ENCODE measurements at places on chromosomes 5 and 9.

DNA sequence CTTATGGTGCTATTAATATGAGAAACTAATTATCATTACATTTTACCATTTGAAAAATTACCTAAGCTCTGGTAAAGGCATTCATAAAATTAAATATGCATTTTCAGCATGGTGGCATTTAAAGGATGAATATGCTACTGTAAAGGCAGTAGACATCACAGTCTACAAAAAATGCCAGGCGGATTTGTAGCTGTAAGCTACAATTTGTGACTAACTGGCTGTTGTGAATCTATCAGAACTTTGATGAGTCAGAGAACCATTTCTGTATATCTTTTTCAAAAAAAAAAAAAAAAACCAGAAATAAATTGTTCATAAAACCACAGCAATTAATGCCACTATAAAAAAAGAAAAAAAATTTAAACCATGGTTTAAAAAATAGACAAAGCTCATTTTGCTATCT lies 186.3 kb downstream of the NFIB start:
- DNase-seq, result no peak

DNA sequence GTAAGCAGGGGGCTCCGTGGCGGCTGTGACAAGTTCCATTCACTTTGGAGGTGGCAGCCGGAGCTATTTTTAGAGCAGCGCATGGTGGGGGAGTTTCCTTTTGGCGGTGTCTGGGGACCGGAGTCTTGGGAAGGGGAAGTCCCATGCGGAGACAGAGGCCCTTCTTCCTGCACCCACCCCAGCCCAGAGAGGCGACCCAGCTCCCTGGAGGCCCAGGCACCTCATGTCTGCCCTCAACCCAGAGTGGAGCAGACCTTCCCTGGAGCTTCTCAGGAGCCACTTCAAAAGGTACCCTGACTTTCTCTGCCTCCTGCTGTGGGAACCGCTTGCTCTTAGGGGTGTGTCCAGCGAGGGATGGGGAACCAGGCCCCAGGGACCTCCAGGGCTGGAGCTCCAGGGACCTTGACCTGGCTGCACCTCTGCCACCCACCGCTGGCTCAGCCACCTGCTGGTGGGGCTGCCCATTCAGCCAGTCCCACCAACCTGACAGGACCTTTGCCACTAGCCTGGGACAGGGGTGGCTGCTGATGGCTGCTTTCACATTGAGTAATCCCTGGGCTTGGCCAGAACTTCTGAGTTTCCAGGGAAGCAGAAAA lies 34.1 kb downstream of the NEK6 start:
- no peak for DNase-seq

GRCh38 chr9:106885451-106885850 lies 22.5 kb downstream of the ZNF462 start:
- no peak for DNase-seq

DNA sequence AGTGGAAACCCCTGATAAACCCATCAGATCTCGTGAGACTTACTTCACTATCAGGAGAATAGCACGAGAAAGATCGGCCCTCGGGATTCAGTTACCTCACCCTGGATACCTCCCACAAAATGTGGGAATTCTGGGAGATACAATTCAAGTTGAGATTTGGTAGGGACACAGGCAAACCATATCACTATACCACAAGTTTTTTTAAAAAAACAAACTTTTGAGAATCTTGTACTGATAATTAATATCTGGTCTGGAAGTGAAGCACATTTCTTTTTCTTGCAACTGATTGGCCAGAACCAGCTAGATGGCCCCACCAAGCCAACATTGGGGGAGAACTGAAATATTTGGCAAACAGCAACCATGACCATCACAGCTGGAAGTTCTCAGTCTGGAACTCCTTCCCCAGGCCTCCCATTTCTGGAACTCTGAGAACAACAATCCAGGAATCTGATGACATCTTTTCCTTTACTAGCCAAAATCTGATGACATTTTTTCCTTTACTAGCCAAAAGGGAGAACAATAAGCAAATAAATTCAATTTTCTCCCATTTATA lies 51.8 kb upstream of the CDKN2B start:
- no peak for DNase-seq

DNA sequence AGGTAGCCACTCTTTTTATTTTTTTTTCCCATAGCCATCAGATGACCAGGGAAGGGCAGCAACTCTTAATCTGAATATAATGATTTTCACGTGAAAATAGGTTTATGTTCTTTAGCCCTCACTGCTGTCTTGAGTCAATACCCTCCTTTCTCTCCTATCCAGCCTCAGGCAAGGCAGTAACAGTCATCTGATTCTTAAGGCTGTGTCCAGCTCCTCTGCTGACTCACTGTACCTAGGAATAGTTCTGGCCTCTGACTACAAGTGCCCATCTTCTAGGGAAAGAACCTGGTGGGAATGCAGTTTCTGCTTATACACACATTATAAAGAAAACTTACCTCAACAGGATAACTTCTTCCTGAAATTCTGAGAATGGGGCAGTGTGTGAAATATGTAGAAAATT lies 30.7 kb downstream of the DHX29 start:
- no peak for DNase-seq

GRCh38 chr5:139903795-139904565 lies 108.4 kb downstream of the PSD2 start:
- no peak for DNase-seq

GRCh38 chr9:105216440-105217178 lies 27.8 kb upstream of the SLC44A1 start:
- no peak for DNase-seq

- DNase-seq, result no peak
Measured at GRCh38 chr9:98569491-98569890, 139.2 kb downstream of the GABBR2 start.

- DNase-seq, result no peak
Measured at GRCh38 chr9:114087721-114088120, 9.6 kb upstream of the AMBP start.

- DNase-seq, result no peak
Measured at GRCh38 chr5:78927657-78928282, 57.3 kb downstream of the ARSB start.

- DNase-seq, result no peak
Measured at GRCh38 chr5:81558188-81558587, 164.3 kb upstream of the ACOT12 start.

DNA sequence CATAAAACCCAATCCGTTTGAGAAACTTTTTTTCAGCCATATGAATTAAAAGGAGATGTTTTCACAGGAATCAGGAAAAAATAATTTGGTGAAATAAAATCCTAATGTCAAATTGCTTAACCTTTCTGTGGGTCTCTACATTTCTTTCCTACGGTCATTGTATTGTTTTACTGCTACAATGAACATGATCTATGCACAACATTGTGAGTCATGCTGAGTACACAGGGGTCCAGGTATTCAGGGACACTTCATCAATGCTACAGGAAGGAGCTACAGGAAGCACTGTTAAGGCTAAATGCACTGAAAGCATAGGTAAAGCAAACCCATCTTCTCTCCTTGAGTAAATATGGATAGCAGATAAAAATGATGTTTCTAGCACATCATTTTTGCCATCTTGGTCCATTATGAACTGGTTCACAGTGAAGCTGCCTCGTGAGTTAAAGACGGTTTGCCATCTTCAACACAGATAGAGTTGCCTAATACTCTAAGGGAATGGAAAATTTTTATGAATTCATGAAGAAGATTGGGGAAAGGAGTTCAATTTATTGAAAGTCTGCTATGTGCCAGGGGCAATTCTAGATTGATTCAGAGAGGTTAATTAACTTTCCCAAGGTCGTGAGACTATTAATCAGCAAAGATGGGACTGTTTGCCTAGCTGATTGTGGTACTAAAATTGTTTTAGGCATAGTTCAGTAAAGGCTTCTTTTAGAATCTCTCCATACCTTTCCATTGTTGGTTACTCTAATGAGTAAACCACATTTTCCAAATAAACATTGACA lies 85.5 kb downstream of the DIRAS2 start:
- DNase-seq, result no peak

DNA sequence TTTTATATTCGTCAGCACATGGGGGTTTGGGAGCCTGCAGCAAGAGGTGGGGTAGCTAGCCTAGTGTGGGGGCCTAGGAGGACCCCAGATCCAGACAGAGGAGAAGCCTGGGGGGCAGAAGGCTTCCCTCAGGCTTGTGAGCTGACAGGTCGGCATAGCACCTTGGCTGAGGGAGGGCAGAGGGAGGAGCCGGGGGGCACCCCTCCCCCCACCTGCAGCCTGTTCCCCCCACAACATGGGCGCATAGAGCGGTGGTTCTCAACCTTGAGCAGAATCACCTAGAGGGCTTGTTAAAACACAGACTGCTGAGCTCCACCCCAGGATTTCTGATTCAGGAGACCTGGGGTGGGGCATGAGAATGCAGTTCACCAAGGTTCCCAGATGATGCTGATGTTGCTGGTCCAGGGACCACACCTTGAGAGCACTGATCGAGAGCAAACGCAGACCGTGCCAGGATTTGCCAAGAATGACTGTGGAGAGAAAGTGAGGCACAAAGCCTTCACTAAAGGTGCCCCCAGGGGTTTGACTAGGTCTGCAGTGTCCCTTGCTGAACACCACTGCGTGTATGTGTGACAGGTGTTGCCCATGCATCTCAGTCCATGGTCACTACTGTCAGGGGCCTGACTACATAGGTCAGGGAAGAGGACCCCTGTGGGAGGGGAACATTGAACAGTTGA lies 163.3 kb downstream of the MACROH2A1 start:
- DNase-seq, result peak; percentile 47

DNA sequence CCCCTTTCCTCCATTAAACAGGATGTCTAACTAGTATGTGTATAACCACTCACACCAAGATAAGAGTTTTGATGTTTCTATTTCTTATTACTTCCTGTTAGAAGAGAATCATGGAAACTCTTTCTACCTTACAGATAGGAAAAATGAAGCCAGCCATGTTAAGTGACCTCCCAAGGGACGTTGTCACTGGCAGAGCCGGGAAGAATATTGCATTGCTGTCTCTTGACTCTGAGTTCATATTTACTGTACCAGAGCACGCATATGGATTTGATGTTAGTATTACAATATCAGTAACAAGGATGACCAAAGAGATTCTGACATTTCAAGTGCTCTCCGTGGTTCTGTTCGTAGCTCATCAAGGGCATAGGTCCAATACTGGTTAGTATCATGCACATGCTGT lies 12.5 kb upstream of the C5orf63 start:
- DNase-seq, result no peak
